ENCODE measurements at places on chromosomes 7 and 10. TPM values are rescaled to one million over a fixed set of nuclear protein-coding genes. Genes with fewer than 3 reads are reported as not detected.

ZCWPW1 gene
- total RNA-seq: 5.1 TPM

- DNase-seq: no peak
These were observed 86.6 kb downstream of the FRMPD2 start for GRCh38 chr10:48187713-48188485.

DNA sequence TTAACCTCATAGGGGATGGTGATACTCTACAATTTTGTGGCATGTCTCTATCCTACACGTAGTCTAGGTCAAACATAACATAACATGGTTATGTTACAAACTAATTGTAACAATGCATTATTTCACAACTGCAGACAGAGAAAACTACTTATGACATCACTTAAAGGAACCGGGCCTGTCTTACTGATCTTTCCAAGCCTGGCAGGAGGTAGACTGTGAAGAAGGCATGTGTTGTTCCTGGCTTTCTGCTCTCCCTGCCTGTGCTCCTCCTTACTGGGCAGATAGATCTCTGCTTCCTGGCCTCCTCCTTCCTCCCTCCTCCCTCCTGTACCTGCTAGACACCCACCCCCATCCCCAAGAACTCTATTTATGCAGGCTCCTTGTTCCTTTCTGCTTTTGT lies 5.4 kb downstream of the CACNB2 start:
- DNase-seq: no peak

DNA sequence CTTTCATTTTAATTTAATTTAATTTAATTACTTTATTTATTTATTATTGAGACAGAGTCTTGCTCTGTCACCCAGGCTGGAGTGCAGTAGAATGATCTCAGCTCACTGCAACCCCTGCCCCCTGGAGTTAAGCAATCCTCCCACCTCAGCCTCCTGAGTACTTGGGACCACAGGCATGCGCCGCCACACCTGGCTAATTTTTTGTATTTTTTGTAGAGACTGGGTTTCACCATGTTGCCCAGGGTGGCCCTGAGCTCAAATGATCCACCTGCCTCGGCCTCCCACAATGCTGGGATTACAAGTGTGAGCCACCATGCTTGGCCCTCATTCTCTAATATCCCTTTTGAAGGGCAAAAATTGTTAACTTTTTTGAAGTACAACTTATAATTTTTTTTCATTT lies 92.9 kb downstream of the XRCC2 start:
- no peak for DNase-seq

DNA sequence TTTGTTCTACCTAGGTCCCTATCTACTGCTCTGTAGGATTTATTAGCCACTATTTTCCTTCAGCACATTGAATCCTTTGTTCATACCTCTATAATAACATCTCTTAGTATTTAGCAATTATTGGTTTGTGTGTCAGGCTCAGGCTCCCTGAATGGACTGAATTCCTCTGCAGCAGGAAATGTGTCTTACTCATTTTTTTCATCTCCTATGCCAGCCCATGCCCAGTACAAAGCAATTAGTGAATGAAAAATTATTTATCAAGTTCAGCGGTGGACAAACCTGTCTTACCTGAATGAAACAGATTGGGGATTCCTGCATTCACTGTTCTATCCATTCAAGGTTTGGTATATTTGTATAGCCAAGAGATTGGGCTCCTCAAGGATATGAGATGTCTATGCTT lies 53.7 kb downstream of the C1GALT1 start:
- no peak for DNase-seq

- DNase-seq: no peak
These were observed 44.5 kb upstream of the ACBD5 start for GRCh38 chr10:27285093-27285492.

DNA sequence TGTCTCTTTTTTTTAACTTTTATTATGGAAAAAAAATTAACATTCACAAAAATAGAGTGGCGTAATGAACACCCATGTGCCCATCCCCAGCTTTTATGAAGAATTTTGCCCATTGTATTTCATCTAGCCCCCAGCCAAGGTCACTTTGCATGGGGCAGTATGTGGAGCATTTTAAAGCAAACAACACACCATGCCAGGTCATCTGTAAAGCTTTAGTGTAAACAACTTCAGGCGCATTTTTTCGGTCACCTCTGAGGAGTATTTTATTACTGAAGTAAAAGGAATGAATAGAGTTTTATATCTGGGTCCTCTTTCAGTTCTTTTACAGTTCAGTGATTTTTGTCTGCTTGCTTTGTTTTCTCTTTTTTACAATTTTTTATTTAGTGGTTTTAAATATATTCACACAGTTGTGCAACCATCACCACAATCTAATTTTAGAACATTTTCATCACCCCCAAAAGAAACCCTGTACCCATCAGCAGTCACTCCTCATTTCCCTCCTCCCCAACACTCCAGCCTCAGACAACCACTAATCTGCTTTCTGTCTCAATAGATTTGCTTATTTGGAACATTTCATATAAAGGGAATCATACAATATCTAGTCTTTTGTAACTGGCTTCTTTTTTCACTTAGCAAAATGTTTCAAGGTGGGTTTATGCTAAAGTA lies 87.9 kb downstream of the SLC37A3 start:
- no peak for DNase-seq

All from T-helper 17 cell (primary cell).